Stimulated activated CD8-positive, alpha-beta memory T cell treated with anti-CD3 and anti-CD28 coated beads, Interleukin-4, amount 100 ng/mL, for 4 hours (primary cell): ENCODE measurements at places on chromosomes 11 and 22.
A peak's percentile ranks its signal among the peaks of the same experiment; 100 is the strongest.

GRCh38 chr11:33195462-33196173, 34.3 kb upstream of the CSTF3 start:
- DNase-seq = no peak

GRCh38 chr11:91823252-91823830, 401.3 kb upstream of the FAT3 start:
- no peak for DNase-seq

- no peak for DNase-seq
Measured at GRCh38 chr22:32044913-32045312, 1.9 kb downstream of the SLC5A1 start.

DNA sequence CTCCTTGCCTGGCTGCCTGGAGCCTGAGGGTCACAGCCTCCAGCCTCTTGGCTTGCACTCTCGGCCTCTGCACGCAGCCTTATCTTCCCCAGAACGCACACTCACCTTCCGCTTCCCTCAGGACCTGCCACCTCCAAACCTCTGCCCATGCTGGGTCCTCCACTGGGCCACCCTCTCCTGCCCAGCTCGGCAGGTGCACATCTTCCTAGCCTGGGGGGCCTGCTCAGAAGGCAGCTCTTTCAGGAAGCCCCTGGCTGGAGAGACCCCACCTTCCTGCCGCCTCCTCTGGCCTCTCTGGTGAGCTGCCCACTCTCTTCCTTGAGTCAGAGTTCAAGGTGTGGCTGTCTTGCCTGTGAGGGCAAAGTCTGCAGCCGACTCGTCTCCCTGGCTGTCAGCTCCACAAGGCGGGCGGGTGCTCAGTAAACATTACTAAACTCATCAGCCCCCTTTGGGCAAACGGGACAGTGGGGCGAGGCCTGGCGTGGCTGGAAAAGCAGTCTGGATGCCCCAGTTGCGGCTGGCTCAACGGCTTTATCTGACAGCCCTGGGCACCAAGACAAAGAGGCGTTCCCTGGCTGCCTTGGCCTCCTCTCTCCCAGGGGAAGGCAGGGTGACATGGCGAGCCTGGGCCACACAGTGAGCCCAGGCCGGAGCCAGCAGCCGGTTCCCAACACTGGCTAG, 1.7 kb upstream of the LINC01488 start:
- no peak for DNase-seq

DNA sequence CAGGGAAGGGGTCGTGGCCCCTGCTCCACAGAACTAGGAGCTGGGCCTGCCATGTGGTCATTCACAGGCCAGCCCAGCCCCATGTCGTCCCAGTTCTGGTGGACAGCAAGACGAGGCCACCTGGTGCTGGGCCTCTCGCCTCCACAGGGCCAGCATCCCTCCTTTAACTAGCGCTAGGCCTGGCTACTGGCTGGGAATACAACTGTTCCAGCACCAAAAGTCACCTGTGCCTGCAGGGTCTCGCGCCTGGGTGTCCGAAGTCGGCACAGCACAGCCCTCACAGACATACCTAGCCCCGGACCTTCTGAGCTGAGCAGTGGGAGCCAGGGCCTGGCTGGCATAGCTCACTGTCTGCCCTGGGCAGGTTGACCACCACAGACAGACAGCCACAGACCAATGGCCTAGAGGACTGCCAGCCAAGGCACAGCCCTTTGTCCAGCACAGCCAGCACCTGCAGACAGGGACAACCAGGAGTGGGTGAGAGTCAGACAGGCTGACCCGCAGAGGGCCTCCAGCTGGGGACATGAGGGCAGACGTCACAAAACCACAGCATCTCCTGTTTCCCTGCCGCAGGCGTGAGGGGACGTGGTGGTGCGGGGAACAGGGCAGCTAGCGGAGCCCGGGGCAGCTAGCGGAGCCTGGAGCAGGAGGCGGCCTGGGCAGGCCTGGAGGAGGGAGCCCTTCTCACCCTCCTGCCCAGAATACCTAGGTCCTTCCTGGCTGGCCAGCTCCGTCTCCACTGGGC, 27.2 kb upstream of the TH start:
- no peak for DNase-seq

- no peak for DNase-seq
Measured at GRCh38 chr22:29581799-29582198, 886 bp upstream of the NIPSNAP1 start.

DNA sequence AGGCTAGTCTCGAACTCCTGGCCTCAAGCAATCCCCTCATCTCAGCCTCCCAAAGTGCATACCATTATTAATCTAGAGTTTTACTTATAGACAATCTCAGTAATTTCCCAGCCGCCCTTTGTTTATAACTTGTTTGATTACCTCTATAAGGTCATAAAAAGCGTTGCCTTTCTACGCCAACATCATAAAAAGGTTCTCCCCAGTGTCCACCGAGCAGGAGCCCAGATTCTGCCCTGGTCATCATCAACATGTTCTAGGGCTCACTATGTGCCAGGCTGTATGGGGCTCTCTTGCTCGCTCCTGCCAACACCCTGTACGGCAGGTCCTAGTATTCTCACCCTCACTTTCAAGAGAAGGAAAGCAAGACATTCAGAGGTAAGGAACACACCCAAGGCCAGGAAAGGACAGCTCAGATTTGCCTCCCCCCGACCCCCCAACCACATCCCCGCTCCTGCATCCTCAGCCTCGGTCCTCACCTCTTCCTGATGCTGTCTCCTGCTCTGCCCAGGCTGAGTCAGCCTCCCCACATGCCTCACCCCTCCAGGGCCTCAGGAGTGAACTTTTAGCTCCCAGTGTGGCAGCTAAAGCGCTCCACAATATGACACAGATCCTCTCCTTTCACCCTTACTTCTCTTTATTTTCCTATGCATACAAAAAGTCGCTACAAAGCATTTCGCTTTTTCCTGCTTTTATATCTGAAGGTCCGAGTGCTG, 14.3 kb downstream of the ARFGAP3 start:
- DNase-seq = no peak

- no peak for DNase-seq
Measured at GRCh38 chr11:8533332-8533731, 60.7 kb downstream of the STK33 start.

- DNase-seq = no peak
Measured at GRCh38 chr11:1122664-1123002, 35.1 kb upstream of the MUC5AC start.

- no peak for DNase-seq
Measured at GRCh38 chr11:69495441-69496201, 14.2 kb downstream of the LINC01488 start.

DNA sequence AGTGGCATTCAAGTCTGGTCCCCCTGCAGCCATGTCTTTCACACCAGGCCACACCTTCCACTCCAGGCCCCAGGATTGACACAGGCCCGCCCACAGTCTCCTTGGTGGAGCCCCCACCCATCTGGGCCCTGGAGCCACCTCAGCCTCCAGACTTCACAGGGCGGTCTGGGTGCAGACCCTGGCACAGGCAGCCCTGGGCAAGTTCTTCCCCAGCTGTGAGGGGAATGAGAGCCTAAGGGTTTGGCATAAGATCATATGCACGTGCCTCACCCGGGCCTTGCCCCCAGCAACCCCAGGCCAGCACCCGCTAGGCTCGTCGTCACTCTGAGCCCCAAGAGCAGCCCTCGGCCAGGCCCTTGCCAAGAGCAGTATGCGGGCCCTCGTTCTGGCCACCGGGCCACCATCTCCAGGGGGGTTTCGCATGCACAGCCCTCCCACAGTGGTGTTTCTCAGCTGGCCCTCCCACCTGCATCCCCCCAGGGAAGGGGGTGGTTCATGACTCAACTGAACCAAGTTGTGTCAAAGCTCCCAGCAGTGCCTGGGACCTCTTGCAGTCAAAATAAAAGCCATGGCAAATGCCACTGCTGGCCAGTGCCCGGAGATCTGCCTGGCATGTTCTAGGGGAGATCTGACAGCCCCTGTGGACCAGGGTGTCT, 70.4 kb upstream of the KCNQ1OT1 start:
- no peak for DNase-seq

DNA sequence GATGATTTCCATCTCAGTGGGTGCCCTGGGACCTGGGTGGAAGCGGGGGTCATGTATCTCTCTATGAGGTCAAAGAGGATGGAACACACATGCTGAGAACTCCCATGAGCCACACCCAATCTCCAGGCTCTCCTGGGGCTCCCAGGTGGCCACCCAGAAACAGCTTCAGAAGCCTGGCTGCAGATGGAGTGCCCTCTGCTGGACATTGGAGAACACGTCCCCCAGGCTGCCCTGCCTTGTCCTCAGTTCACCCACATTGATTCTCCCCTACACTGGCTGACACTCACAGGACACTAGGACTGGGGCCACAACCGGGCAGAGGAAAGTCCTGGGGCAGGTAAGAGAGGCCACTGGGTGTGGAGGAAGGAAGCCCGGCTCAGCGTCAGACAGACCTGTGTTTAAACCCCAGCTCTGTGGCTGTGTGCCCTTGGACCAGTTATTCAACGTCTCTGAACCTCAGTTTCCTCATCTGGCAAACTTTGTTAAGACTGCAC, 4.5 kb upstream of the NOL12 start:
- peak; percentile 50 for DNase-seq

- DNase-seq = no peak
Measured at GRCh38 chr22:30243661-30244060, 2.9 kb downstream of the LIF start.

- no peak for DNase-seq
Measured at GRCh38 chr11:107988397-107989158, 20.1 kb upstream of the CUL5 start.

GRCh38 chr22:22952531-22953280, 65.1 kb downstream of the IGLL5 start:
- no peak for DNase-seq

DNA sequence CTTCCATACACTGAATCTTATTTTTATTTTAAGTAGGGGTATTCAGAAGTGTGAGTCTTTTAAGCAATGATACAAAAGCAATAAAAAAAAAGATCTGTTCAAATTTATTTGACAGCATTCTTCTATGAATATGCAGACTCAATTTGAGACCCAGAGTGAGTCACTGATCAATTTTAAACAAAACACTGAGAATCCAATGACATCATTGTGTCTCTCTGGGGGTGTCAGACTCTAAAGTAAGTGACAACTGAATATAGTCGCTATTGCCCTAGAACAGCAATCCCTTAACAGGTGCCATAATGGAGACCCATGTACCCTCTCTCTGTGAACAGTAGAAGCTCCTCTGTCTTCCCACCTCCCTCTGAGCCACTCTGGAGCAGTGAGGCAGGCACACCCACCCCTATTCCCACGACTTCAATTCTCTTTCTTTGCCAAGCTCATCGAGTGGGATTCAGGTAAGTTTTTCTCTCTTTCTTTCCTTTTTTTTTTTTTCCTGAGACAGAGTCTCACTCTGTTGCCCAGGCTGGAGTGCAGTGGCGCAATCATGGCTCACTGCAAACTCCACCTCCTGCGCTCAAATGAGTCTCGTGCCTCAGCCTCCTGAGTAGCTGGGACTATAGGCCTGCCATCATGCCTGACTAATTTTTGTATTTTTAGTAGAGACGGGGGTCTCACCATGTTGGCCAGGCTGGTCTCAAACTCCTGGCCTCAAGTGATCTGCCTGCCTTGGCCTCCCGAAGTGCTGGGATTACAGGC, 5.1 kb upstream of the RPS3 start:
- no peak for DNase-seq

GRCh38 chr22:45552580-45553350, 50.1 kb downstream of the FBLN1 start:
- no peak for DNase-seq

GRCh38 chr22:23384431-23384830, 195.7 kb downstream of the IGLL1 start:
- no peak for DNase-seq

- no peak for DNase-seq
Measured at GRCh38 chr11:111476956-111477355, 35.2 kb downstream of the BTG4 start.

GRCh38 chr22:43237280-43237679, 50.3 kb upstream of the TTLL12 start:
- no peak for DNase-seq

GRCh38 chr11:18776324-18776723, 15.3 kb downstream of the PTPN5 start:
- DNase-seq = no peak

- DNase-seq = no peak
Measured at GRCh38 chr11:103737037-103737622, 299.3 kb upstream of the DDI1 start.

DNA sequence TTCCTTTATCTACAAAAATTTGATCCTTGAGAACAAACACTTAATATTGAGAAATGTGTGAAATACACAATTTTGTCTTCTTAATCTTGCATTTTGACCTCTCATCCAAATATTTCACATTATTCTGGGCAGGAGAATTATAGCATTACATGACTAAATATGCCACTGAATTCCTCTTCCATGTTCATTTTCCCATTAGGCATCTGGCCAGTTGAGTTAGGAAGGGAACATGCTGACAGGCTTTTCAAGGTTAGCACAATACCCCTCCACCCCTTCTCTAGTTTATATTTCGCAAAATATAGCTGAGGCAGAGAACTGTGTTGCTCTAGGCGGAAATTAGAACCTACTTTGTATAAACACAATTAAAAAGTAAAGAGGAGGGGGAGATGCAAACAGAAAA, 271.7 kb upstream of the ZC3H12C start:
- DNase-seq = no peak

DNA sequence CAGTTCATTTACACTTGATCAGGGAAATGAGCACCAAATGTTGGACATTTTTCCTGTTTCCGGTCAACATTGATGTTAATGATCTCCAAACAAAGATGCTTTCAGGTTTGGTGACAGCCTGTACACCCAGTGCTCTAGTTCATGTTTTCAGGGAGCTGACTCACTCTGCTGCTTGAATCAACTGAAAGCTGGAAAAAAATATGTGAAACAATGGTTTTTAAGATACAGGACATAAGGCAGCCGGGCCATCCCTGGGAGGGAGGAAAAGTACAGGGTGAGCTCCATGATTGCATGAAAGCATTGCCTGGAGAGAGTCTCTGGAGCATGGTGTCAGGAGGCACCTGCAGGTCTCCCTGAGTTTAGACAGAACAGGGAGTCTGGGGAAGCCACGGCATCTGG, 259.6 kb downstream of the TBC1D22A start:
- DNase-seq = no peak

GRCh38 chr11:77967121-77967520, 27.3 kb downstream of the INTS4 start:
- no peak for DNase-seq

GRCh38 chr22:46946383-46946962, 184.0 kb downstream of the TBC1D22A start:
- no peak for DNase-seq

GRCh38 chr22:38089474-38089851, 5.5 kb upstream of the SLC16A8 start:
- DNase-seq = no peak

GRCh38 chr11:64006398-64006797, 20.2 kb downstream of the OTUB1 start:
- no peak for DNase-seq

GRCh38 chr11:16678466-16679116, 59.9 kb upstream of the C11orf58 start:
- no peak for DNase-seq

- no peak for DNase-seq
Measured at GRCh38 chr11:87366763-87367405, 329.1 kb downstream of the TMEM135 start.

GRCh38 chr11:55661901-55662300, at the start of gene OR4C6:
Gene OR4C6 (plus strand): TSS chr11:55662201. CDS start chr11:55665167, 2,966 bp downstream.
- DNase-seq = no peak

DNA sequence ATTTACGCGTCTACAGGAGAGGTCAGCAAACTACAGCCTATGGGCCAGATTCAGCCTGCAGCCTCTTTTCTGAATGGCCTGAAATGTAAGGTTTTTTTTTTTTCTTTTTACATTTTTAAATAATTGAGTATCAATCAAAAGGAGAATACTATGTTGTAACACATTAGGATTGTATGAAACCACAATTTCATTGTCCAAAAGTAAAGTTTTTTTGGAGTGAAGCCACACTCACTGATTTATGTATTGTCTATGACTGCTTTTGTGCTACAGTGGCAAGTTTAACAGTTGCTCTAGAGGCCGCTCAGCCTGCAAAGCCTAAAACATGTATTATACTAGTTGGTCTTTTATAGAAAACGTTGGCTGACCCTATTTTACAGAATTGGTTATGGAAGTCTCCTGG, 923.2 kb downstream of the NTM start:
- DNase-seq = no peak
